ENCODE measurements at places on chromosomes 2 and 18.

GRCh38 chr18:8536922-8537321 lies 72.3 kb upstream of the RAB12 start:
- no peak for DNase-seq

DNA sequence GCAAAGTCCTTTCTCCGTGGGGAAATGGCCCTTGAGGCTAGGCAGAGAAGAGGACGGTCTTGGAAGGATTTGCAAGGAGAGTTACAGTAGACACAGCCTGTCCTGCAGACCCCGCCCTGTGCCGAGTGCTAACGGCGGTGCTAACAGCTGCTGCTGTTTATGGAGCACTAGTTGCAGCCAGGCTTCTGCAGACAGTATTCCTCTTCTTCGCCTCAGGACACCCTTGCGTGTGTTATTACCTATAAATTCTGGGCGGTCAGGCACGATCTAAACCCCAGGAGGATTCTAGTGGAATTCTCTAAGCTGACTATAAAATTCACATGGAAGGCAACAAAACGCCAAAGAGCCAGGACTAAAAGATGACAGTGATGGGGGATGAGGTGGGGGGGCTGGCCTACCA lies 139.8 kb downstream of the GLI2 start:
- no peak for DNase-seq

- DNase-seq = no peak
Observed at GRCh38 chr2:83971547-83971946, 487.5 kb downstream of the SUCLG1 start.

GRCh38 chr2:203824603-203825002 lies 43.0 kb upstream of the CTLA4 start:
- DNase-seq = no peak

GRCh38 chr18:3654442-3655253 lies 204.7 kb downstream of the TGIF1 start:
- no peak for DNase-seq

DNA sequence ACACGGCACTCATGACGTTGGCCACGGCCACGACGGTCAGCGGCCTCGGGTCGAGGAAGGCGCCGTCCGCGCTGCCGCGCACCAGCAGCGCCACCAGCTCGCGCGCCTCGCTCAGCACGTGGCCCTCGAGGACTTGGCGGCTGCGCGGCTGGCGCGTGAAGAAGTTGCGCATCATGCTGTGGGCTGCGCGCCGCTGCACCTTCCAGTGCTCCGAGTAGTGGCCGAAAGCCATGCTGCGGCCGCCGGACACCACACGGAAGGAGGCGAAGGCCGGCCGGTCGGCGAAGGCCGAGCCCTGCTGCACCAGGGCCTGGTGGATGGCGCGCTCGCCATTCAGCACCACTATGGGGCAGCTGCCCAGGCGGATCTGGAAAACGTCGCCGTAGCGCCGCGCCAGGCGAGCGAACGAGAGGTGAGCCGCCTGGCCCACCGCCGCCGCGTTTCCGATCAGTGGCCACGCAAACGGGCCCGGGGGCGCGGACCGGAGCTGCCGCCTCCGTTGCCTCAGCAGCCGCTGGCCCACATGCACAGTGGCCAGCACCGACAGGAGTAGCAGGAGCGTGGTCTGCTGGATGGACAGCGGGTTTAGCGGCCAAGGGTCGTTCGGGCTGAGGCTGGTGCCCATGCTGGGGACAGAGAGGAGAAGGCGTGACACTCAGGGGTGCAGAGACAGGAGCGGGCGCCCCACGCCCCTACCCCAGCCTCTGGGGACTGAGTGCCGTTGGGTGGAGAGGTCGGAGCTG lies 1.0 kb downstream of the CYP1B1 start:
- DNase-seq = no peak

- DNase-seq = no peak
Observed at GRCh38 chr18:72742002-72742401, 125.8 kb downstream of the NETO1 start.

DNA sequence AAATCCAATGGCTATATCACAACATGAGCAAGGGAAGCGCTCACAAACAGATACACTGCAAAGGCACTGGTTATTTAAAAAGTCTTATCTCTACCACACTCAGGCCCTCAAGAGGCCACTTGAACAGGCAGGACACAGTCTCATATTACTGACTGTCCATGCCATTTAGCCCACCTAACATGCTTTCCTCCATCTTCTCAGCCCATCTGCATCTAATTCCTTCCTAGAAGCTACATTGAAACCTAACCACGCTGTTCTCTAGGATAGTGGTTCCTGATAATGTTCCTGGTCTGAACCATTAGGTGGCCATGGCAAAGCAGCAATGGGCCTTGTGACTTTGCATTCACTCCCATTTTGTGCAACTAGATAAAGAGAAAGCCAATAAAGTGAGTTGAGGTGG lies 22.5 kb upstream of the NEB start:
- no peak for DNase-seq

DNA sequence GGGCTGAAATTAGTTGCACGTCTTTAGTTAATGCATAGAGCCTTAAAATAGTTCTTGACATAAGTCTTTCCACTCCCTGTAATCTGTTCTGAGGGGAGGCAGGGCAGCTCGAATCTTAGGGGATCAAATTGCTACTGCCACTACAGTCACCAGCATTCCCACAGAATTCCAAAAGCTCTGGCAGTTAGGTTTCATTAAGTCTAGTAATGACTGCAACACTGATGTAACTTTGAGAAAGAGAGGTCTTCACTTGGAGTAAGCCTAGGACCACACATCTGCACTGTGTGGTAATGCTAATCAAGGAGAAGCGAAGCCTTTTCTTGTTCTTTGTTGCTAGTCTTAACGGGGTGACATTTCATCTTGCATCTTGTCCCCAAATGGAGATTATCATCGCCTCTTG lies 19.3 kb upstream of the NCK2 start:
- DNase-seq = no peak

All from NCI-H1092 (cell line).